Stimulated activated CD4-positive, alpha-beta T cell treated with anti-CD3 and anti-CD28 coated beads, Interleukin-1b, Interleukin-23, amount 100 ng/mL, for 1 hour (primary cell): ENCODE measurements at places on chromosomes 16 and 17.

- DNase-seq = no peak
These were observed 840 bp upstream of the CD300LB start for GRCh38 chr17:74532115-74532514.

GRCh38 chr17:50272711-50273653 lies 1.3 kb upstream of the TMEM92 start:
- DNase-seq = peak; percentile 42

GRCh38 chr17:15998031-15998562 lies 1.4 kb downstream of the ZSWIM7 start:
- no peak for DNase-seq

- DNase-seq = no peak
These were observed 20.4 kb downstream of the RAI1 start for GRCh38 chr17:17701658-17702057.

DNA sequence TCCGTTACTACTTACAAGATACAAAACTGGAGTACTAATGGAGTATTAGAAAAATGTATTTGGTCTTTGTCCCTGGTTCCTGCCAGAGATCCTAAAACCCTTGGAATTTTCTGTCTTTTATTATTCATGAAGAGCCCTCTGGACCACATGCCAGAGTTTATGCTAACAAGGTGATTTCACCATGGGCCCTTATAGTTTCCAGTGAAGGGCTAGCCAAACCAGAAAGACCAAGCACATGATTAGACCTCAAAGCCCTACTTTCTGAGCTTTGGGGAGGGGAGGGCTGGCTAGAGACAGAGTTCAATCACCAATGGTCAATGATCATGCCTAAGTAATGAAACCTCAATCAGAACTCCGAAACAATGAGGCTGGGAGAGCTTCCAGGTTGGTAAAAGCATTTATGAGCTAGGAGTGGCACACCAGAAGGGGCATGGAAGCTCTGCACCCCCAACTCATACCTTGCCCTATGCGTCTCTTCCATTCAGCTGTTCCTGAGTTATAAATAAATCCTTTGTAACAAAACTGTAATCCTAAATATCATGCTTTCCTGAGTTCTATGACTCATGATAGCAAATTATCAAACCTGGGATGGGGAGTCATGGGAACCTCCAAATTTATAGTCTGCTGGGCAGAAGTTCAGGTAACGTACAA lies 10.4 kb downstream of the DCUN1D3 start:
- DNase-seq = no peak

GRCh38 chr16:30004424-30004776 lies 6.4 kb downstream of the DOC2A start:
- DNase-seq = no peak

- no peak for DNase-seq
These were observed 58.8 kb downstream of the SLFN11 start for GRCh38 chr17:35314415-35315216.

GRCh38 chr17:1302761-1303160 lies 23.3 kb downstream of the TRARG1 start:
- DNase-seq = no peak

DNA sequence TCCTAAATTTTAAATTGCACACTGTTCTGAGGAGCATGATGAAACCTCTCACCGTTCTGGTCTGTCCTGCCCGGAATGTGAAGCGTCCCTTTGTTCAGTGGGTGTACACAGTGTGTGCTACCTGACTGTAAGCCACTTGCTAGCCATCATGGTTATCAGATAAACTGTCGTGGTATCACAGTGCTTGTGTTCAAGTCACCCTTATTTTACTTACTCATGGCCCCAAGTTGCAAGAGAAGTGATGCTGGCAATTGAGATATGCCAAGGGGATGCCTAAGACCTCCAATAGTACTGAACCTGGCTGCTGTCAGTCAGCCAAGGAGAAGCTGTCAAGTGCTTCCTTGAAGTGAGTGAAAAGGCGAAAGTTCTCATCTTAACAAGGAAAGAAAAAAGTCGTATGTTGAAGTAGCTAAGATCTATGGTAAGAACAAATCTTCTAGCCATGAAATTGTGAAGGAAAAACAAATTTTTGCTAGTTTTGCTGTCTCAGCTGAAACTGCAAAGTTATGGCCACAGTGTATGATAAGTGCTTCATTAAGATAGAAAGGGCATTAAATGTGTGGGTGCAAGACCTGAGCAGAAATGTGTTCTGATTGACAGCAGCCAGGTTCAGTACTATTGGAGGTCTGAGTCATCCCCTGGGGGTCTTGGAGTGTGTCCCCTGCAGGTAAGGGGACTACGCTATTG lies 5.8 kb downstream of the PIK3R6 start:
- DNase-seq = no peak

- no peak for DNase-seq
These were observed 26.8 kb upstream of the PIK3R6 start for GRCh38 chr17:8894202-8894671.

DNA sequence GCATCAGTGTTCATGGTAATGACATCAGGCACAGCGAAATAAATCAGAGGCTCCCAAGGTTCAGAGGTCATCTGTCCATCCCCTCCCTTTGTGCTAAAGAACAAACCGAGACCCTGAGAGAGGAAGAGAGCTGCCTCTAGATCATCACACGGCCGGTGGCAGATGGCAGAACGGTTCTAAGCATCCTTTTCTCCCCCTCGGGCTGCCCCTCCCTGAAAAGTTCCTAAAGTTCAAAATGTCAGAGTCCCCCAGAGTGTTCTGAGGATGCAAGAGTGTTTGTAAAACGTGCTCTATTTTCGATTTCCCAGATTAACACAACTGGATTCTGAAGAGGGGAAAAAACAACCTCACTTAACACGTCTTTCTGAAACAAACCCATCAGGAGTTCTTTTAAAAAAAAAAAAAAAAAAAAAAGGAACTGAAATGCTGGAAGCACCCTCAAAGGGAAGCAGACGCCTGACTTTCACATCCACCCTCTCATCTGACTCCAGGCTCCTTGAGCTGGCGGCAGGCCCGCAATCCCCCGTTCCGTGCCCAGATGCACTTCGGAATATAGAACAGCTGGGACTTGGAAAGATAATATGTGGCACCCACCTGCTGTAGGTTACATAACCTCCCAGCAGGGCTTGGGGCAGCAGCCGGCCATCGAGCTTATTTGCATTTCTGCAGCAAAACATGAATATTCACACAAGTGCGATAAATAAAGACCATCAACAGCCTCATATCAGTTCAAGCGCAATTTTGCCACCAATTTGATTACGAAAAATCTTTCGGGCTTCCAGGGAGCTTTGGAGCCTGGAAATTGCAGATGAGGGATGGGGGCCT lies 115.5 kb upstream of the SMURF2 start:
- no peak for DNase-seq

- DNase-seq = no peak
These were observed 229.8 kb downstream of the MAF start for GRCh38 chr16:79370736-79371135.

DNA sequence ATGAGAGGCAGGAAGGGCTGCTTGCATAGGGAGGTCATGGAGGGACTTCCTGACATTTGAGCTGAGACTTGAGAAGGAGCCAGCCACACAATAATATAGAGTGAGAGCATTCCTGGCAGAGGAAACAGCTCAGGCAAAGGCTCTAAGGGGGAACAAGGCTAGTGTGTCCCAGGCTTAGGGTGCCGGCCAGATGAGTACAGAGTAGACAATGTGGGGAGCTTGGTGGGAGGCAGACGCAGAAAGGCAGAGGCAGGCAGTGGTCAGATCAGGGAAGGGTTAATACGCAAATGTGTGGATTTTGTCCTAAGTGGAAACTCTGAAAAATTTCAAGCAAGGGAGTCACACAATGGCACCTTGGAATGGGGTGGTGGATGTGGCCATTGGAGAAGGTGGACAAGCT lies 31.3 kb downstream of the CD300LB start:
- no peak for DNase-seq

GRCh38 chr17:53635444-53635843 lies 187.3 kb upstream of the KIF2B start:
- DNase-seq = no peak

- DNase-seq = no peak
These were observed 12.7 kb downstream of the JPT2 start for GRCh38 chr16:1690810-1691209.

DNA sequence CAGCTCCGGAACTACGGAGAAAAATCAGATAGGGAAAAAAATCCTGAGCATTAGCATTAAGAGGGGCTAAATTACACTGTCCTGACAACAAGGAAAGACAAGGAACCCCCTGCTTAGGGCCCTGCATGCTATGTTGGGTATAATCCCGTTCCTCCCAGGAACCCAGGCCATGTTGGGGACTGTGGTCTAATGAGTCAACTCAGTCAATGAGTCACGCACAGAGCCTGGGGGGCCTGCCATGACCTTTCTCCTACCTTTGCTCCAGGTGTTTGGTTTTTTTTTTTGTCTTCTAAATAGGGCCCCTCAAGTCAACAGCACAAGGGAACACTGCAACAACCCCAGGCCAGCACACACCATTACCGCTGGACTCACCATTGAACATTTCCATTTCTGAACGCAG lies 8.9 kb upstream of the ZNF200 start:
- no peak for DNase-seq

- no peak for DNase-seq
These were observed 5.1 kb upstream of the KIFC3 start for GRCh38 chr16:57807252-57807967.

DNA sequence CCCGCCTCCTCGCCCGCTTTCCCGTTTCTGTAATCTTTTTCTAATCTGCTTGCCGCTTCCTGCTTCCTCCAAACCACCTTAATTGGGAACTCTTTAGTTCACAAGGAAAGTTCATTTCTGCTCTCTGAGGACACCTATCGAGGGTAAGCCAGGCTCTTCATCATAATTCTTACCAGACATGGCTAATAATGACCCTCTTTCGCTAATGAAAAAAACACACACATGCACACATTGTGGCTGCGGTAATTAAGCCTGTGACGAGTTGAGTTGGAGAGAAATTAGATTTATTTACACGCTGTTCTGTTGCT lies 100.6 kb downstream of the ZNF423 start:
- DNase-seq = no peak

GRCh38 chr17:6753006-6753445 lies 2.8 kb upstream of the XAF1 start:
- no peak for DNase-seq

- peak; percentile 27 for DNase-seq
These were observed 22.4 kb upstream of the CRYM start for GRCh38 chr16:21300309-21301167.

DNA sequence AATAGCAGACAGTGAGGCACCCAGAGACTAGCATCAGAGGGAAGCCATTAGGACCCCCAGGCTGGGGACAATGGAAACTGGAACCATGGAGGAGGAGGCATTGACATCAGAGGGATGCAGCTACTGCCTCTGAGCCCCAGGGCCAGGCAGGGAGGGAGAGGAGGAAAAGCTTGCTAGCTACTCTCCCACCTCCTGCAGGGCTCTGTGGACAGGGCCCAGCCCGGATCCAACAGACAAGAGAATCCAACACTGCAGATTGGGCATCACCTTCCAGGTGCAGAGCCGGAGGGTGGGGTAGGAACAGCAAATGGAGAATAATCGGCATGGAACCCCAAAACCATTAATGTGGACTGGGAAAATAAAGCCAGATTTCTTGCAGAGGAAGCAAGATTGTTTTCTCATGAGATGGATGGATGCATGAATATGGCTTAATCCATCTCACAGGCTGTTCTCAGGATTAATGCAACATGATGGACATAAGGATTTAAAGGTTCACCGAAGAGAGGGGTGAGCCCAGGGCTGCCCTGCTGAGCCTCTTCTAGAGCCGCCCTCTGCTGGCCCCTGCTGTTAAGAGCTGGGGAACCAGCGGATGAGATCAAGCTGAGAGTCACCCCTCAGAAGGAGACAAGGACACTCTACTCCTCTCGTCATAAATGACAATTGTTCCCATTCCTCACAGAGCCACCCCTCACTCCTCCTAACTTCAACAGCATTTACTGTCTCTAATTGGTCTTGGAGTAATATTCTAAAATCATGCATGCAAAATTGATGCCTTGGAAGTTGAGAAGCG lies 48.8 kb downstream of the DNAH3 start:
- no peak for DNase-seq

GRCh38 chr16:51003850-51004566 lies 147.1 kb downstream of the SALL1 start:
- no peak for DNase-seq

DNA sequence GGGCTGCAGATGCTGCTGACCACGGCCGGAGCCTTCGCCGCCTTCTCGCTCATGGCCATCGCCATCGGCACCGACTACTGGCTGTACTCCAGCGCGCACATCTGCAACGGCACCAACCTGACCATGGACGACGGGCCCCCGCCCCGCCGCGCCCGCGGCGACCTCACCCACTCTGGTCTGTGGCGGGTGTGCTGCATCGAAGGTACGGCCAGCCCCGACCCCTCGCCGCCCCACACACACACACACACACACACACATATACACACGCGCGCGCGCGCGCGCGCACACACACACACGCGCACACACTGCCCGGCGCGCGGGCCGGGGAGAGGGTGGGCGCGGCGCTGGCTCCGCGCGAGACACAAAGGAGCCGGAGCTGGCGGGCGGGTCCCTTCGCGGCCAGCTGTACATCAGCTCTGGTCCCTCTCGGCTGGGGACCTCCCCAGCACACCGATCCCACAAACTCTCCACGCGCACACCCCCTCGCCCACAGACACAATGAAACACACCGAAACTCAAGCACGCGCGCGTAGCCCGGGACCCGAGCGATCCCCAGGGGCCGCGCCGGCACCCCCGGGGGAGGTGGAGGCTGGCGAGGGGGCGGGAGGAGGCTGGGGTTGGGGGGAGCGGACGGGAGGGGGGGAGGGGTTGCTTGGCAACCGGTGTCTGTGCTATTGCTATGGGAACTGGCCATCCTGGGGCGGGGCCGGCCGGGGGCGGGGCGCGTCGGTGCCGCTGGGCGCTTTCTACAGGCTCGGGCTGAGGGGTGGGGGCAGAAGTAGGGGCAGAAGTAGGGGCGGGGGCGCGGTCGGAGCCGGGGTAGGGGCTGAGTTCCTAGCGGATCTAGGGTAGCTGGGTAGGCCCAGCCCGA lies 658 bp downstream of the CACNG4 start:
- DNase-seq = no peak

DNA sequence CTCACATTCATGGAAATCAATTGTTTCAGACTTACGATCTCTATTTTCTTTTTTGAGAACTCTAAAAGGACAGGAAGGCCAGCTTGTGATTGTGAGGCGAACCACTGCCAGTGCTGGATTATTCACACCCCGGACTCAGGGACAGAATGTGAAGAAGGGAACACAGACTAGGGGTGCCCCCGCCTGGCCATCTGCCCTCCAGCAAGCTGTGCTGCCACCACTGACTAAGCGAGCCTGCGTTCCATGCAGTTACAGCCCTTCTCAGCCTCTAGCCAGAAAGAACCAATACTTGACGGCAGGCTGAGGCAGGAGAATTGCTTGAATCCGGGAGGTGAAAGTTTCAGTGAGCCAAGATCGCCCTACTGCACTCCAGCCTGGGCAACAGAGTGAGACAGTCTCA lies 2.8 kb downstream of the HAGH start:
- DNase-seq = no peak
